ENCODE measurements at places on chromosomes 7 and 10. TPM values are rescaled to one million over a fixed set of nuclear protein-coding genes. Genes with fewer than 3 reads are reported as not detected.

ASB13 gene
- 69.2 TPM for total RNA-seq

HABP2 gene
- not detected for total RNA-seq

TUBAL3 gene
- total RNA-seq, result 78.1 TPM

PIK3CG gene
- 12.2 TPM for total RNA-seq

ASB15 gene
- not detected for total RNA-seq

BMPR1A gene
- 45.2 TPM for total RNA-seq

OTUD1 gene
- 18.0 TPM for total RNA-seq

Data from transverse colon (tissue), 4 donors.